Tongue (tissue), 3 donors: ENCODE measurements at places on chromosomes 2 and 18. TPM values are rescaled to one million over a fixed set of nuclear protein-coding genes. Genes with fewer than 3 reads are reported as not detected.

The MROH2A gene
- total RNA-seq, result 2.5 TPM

The PSMD14 gene
- 47.3 TPM for total RNA-seq

The CYS1 gene
- 5.4 TPM for total RNA-seq

The CDH2 gene
- 6.5 TPM for total RNA-seq

The VAMP8 gene
- total RNA-seq, result 8.2 TPM

The SLC4A5 gene
- 2.6 TPM for total RNA-seq

The PLCD4 gene
- 31.0 TPM for total RNA-seq

The APLF gene
- total RNA-seq, result 7.9 TPM

The ACMSD gene
- not detected for total RNA-seq

The KCNG3 gene
- total RNA-seq, result 0.62 TPM

The WNT6 gene
- 1.9 TPM for total RNA-seq

The SPATA3 gene
- not detected for total RNA-seq

The PSD4 gene
- total RNA-seq, result 16.4 TPM

The SLC11A1 gene
- total RNA-seq, result 6.8 TPM

The MYOM1 gene
- 662 TPM for total RNA-seq

The CCDC68 gene
- total RNA-seq, result 5.0 TPM

The MALL gene
- 19.2 TPM for total RNA-seq

The CAVIN2 gene
- total RNA-seq, result 75.5 TPM

The RMDN2 gene
- 10.9 TPM for total RNA-seq
